ENCODE measurements at places on chromosomes 3 and 15. TPM values are rescaled to one million over a fixed set of nuclear protein-coding genes. Genes with fewer than 3 reads are reported as not detected.

CCDC66 gene
- 7.8 TPM for total RNA-seq

SEMA3F gene
- 29.8 TPM for total RNA-seq

FBXL2 gene
- 9.8 TPM for total RNA-seq

LRRC2 gene
- total RNA-seq: under 0.01 TPM

SAXO2 gene
- 0.38 TPM for total RNA-seq

WDR93 gene
- total RNA-seq: under 0.01 TPM

FSD2 gene
- total RNA-seq: not detected

CSPG4 gene
- total RNA-seq: under 0.01 TPM

PPM1L gene
- total RNA-seq: 0.51 TPM

ITPR1 gene
- total RNA-seq: 21.6 TPM

DMXL2 gene
- total RNA-seq: 12.6 TPM

BRK1 gene
- 138 TPM for total RNA-seq

MASP1 gene
- total RNA-seq: 0.77 TPM

EFCC1 gene
- total RNA-seq: 2.7 TPM

GHSR gene
- total RNA-seq: not detected

SLC9C1 gene
- under 0.01 TPM for total RNA-seq

MYO5A gene
- total RNA-seq: 33.8 TPM

FAM3D gene
- total RNA-seq: 0.13 TPM

All from dermis microvascular lymphatic vessel endothelial cell (primary cell).